Stimulated activated CD4-positive, alpha-beta T cell treated with anti-CD3 and anti-CD28 coated beads, Interleukin-15, amount 100 ng/mL, for 1 hour (primary cell): ENCODE measurements at places on chromosomes 6 and 20.

DNA sequence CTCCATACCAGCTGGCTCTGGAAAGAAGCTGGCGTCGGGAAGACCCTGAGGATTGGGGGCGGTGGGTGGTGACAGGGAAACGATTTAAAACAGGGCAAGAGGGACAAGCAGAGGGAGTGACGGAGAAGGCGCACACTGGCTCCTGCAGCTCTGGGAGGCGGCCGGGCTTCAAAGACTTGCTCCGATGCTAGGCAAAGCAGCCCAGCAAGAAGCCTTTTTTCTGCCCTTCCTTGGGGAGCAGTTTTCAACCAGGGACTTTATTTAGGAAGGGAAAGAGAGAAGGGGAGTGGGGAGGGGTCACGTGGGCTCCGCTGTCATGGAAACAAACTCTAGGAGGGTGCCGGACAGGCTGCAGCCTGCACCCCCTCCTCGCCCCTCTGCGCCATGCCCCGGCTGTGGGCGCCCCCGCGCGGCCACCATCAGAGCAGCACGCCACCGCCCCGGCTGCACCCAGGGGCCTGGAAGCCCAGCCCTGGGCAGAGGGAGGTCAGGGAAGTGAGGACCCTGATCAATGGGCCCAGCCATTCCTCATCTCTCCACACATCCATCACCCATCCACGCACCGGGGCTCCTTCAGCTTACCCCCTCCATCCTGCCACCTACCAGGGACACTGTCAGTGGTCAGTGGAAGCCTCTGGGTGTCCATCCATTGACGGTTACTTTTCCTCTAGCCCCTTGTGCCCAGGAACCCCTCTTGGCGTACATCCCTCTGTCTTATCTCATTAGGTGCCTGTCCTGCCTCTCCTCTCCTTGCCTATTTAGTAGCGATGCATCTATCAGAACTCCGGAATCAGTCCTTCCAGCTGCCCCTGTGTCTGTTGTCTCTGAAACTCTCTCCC is 66.6 kb upstream of the CCDC167 start:
- DNase-seq = peak; percentile 53

DNA sequence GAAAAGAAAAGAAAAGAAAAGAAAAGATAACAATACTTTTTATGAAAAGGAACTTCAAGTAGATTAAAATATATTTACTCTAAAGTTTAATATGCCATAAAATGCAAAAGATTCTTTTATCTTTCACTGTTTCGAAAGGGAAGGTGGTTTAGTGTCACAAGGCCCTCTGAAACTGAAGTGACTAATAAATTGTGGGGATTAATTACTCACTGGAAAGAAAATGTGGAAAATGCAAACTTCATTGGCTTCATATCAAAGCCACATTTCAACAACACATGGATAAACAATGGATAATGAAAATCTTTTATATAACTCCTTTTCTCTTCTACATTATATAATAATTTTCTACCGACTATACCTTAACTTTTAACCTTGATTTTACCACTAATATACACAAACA is 320.5 kb upstream of the RSPO3 start:
- DNase-seq = no peak

- DNase-seq = no peak
Observed at GRCh38 chr6:149751239-149751638, 1.7 kb downstream of the PCMT1 start.

GRCh38 chr20:32914031-32914430 is 55.3 kb downstream of the EFCAB8 start:
- no peak for DNase-seq

GRCh38 chr20:30598460-30599230 is 658.8 kb upstream of the DEFB115 start:
- no peak for DNase-seq

- DNase-seq = no peak
Observed at GRCh38 chr6:103838457-103838856, 1021.3 kb downstream of the HACE1 start.

- DNase-seq = no peak
Observed at GRCh38 chr6:43258180-43258579, 14.9 kb downstream of the TTBK1 start.

DNA sequence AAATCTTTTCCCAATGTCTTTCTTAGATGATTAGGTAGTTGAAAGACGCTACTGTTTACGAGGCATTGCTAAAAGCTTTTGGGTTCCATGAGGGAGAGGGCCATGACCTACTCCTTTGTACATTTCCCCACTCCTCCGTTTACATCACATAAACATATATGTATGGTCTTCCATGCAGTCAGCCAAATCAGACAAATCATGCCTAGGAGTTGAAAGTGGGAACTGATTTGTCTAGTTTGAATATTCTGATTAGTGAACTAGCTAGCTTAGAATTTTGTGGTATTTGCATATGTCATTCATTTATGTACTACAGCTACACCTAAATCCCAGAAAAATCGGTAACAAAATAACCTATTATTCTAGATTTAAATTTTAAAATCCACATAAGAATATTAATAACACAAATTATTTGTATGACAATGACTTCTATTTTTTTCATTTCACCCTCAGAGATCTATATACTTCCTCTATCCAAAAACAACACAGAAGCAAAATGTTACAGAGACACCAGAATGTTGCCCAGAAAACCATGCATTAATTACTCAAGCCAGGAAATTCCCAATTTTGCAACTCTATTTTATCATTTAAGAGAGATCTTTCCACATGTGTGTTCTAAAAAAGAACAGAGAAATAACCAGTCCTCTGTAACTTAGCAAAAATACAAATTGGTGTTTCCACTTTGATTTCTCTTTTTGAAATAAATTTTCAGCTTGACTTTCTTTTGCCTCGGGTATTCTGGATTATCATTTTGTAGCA is 231.9 kb downstream of the LAMA2 start:
- no peak for DNase-seq

- no peak for DNase-seq
Observed at GRCh38 chr6:11058406-11058805, 14.3 kb upstream of the ELOVL2 start.

- no peak for DNase-seq
Observed at GRCh38 chr6:159117046-159117445, 52.2 kb upstream of the FNDC1 start.

- DNase-seq = no peak
Observed at GRCh38 chr6:43829470-43829869, 59.5 kb downstream of the VEGFA start.

DNA sequence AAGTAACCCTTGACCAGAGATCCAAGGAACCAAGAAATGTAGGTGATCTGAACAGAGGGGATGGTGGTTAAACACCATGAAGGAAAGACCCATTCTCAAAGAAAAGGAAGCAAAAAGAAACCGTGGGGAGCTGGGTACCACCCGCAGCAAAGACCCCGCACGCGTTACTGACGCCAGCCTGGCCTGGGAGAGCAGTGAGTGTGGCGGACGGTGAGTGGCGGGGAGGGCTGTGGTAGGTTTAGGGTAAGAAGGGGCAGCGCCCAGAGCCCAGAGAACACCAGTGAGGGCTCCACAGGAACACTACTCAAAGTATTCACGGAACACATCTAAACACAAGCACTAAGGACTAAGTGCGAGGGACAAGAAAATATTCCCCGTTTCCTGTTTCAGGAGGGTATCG is 4.2 kb downstream of the GMEB2 start:
- DNase-seq = no peak

DNA sequence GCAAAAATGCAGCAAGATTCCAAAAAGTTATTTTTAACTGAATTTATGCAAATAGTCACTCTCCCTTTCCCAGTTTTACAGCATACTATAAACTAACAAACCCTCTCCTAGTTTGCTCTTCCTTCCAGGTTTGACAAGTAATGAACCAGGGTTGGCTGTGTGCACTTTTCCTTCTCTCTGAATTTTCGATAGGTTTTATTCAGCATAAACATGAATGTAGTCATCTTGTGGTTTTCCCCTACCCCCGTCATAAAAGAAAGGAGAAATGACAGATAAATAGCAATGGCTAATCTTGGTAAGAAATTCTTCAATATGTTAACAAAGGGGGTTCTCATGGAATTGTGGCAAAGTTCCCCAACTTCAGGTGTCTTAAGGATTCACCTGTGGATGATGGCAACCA is 26.3 kb downstream of the PRDM1 start:
- no peak for DNase-seq

GRCh38 chr6:107345393-107345792 is 114.0 kb downstream of the PDSS2 start:
- DNase-seq = no peak

DNA sequence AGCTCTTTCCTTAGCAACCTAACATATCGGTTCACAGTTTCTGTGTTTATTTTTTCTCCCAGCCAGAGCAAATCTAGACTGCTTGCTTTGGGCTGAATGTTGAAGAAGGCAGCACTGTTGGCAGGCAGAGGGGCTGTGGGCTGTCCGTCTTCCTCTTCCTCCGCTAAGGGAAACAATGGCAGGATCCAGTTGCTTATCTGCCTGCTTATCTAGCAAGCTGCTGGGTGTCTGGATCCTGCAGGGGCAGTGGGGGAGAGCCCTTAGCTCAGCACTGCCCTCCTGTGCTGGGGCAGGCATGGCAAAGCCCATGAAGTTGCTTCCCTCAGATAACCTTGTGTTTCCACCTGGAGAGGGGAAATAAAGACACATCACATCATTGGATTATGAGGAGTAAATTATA is 92.7 kb upstream of the CD93 start:
- no peak for DNase-seq

- no peak for DNase-seq
Observed at GRCh38 chr6:31686483-31686882, 5.6 kb upstream of the LY6G5C start.

- no peak for DNase-seq
Observed at GRCh38 chr6:129777371-129777770, 67.4 kb upstream of the ARHGAP18 start.

DNA sequence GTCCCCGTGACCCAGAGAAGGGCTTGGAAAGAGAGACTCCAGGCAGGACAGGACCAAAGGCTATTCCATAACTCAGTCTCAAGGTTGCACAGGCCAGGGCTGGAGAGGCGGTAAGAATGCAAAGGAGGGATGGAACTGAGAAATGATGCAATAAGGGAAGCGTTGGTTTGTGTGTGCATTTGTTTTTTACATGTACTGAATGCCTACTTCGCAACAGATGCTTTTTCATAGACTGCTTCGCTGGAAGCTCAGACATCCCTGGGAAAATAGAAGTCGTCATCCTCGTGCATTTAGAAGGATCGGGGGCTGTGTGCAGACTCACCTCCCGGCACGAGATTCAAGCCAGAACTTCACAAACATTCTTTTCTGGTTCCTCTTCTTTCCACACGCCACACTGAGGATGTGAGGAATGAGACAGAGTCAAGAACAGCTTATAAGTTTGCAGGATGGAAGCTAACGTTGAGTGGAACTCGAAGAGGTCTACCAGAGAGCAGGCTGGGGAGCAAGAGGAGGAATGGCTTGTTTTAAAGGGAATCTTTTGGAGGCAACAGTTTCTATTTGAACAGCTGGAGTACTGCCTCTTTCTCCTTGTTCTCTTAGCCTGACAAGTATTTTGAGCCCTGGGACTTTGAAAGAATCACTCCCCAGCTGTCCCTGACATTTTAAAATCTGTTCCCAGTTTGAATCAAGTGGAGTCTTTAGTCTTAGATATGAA is 19.3 kb upstream of the LY86 start:
- no peak for DNase-seq

DNA sequence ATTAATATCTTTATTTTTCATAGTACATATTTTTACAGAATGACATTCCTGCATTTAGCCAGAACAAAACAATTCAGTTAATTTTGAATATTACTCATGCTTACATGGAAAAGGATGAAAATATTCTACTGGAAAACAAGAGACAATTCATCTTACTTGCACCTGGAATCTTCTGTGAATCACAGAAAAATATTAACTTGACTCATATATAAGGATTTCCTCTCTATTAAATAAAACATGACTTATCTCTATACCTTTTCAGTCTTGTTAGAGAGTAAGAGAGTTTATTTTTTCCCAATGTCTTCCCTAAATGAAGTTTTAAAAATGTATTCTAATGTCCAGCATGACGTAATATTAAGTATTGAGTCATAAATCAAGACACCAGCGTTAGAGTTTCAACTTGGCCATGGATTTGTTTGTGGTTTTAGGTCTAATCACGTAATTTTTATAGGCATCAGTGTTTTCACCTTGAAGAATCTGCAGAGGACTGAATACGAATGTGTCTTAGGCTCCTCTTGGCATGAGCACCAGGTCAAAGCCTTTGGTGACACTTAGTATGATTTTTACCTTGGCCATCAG is 445.1 kb upstream of the JAG1 start:
- no peak for DNase-seq

GRCh38 chr6:113649880-113650609 is 207.1 kb upstream of the MARCKS start:
- DNase-seq = no peak

DNA sequence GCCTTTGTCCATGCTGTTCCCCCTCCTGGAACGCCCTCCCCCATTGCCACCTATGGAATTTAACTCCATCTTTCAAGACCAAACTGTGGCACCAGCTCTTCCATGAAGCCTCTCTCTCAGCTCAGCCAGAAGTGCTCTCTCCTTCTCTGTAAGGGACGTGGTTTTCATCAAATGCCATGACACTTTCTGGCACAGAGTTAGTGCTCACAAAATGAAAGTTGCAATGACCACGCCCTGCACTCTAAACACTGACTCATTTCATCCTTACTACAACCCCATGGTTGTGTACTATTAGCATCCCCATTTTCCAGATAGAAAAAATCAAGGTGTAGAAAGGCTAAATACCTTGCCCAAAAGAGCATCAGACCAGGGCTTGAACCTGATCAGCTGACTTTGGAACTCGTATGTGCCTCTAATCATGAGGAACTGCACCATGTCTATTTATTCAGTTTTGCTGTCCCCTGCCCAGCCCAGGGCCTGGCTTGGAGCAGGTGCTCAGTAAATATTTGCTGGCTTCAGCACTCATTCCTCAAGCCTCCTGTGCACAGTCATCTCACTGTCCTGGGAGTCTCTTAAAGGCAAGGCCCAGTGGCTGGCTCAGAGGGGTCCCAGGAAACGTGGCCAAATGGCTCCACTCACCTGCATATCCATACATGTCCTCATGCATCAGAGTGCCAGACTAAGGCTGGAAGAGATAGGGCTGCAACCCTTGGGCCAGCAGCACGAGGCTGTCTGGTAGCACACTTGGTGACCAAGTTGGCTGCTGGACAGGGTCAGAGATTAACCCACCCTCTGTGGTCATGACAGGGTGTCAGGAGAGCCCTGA is 77.9 kb downstream of the MRPL14 start:
- no peak for DNase-seq

- no peak for DNase-seq
Observed at GRCh38 chr20:62749851-62750445, 41.3 kb downstream of the NTSR1 start.

DNA sequence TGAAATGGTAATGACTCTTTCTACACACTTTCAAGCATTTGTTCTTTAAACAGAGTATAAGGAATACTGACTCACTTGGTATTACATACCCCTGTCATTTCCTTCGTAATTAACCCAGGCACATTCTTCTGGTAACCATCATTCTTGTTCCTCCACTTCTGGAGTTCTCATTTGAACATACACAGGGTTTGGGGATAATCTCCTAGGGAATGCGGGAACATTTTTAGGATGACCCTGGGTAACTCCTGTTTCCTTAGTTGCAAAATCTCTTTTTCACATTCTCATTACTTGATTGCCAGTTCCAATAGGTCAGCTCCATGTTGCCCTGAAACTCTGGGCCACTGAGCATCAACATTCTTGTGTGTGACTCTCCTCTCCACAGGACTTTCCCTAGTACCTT is 51.5 kb upstream of the E2F3 start:
- DNase-seq = no peak

- DNase-seq = no peak
Observed at GRCh38 chr20:62873280-62873679, 11.7 kb upstream of the TCFL5 start.

- no peak for DNase-seq
Observed at GRCh38 chr6:106055489-106055888, 30.6 kb upstream of the PRDM1 start.
